C1 segment of cervical spinal cord (tissue), 14 donors: ENCODE measurements at places on chromosomes 13 and 19.

GRCh38 chr13:34931572-34931971, 10.5 kb upstream of the NBEA start:
- no peak for DNase-seq

- DNase-seq = no peak
Measured at GRCh38 chr13:46745706-46746105, 51.3 kb downstream of the ESD start.

- DNase-seq = no peak
Measured at GRCh38 chr19:49997709-49998108, 27.5 kb downstream of the VRK3 start.

- no peak for DNase-seq
Measured at GRCh38 chr13:52925775-52926285, 77.4 kb upstream of the PCDH8 start.

GRCh38 chr19:35438527-35438926, 9.5 kb upstream of the FFAR2 start:
- DNase-seq = no peak

GRCh38 chr13:101152184-101152583, 264.1 kb downstream of the NALCN start:
- no peak for DNase-seq

DNA sequence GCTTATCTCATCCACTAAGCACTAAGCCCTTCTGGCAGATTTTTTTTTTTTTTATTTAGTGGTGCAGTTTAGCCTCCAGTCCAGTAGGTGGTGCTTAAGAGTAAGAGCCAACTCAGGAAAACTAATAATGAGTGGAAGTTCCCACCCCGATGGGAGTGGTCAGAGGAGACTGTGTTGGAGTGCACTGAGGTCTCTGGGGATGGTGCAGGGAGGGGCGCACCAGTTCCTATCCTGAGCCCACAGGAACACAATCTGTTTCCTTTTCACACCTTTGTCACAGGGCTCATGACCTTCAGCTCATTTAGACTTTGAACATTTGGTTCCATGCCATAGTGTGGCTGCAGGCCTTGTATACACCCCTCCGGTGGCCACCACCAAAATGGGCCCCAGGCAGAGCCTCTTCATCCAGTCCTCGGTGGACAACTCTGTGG, 367.4 kb downstream of the SPRY2 start:
- DNase-seq = no peak

- no peak for DNase-seq
Measured at GRCh38 chr19:14318873-14319272, 62.4 kb upstream of the ADGRE5 start.

DNA sequence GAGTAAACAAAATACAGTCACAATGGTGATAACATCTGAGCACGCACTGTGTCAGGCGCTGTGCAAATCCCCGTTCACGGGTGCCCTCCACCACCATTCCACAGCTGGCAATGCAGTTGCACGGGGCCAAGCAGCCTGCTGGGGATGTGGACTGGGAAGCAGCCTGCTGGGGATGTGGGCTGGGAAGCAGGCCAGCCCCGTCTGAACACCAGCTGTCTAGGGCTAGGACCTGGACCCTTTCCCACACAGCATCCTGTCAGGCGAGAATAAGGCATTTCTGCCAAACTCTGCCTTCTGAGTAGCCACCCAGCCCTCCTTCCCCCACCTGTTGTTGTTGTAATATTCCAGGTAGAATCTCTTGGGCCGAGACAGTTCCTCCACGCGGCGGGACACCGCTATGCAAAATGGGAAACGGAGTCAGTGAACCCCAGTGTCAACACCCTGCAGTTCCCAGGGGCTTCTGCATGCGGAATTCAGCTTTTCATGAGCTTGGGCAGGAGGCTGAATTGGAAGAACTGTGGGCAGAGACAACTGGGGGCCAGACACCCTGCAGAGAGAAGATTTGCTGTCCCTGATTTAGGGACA, 27.8 kb upstream of the MIER2 start:
- DNase-seq = no peak

GRCh38 chr13:44148159-44148914, 225.3 kb upstream of the SERP2 start:
- no peak for DNase-seq

- no peak for DNase-seq
Measured at GRCh38 chr13:33686772-33687480, 131.0 kb upstream of the RFC3 start.

DNA sequence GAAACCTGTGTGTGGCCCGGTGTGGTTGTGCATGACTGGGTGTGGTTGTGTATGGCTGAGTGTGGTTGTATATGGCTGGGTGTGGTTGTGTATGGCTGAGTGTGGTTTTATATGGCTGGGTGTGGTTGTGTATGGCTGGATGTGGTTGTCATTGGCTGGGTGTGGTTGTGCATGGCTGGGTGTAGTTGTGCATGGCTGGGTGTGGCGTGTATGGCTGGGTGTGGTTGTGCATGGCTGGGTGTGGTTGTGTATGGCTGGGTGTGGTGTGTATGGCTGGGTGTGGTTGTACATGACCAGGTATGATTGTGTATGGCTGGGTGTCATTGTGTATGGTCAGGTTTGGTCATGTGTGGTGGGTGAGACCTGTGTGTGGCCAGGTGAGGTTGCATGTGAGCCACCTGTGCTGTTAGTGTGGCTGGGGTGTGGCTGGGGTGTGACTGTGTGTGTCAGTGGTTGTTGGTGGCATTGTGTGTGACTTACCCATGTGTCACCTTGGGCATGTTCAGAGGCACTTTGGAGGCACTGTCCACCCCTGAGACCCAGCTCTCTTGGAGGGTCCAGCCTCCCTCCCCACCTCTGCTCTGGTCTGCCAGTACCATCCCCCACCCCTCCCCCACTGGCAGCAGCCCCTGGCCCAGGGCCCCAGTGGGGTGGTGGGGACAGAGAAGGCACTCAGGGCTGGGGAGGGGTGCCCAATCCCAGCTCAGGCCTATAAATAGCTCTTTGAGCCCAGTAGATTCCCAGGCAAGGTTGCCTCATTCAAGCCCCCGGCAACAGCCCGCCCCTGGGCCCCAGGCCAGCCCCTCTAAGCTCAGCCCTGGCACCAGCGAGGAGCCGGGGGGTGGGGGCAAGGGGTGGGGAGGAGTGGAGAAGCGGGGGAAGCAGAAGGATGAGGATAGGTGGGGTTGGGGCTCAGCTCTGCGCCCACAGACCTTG, 3.9 kb upstream of the NCAN start:
- DNase-seq = peak; percentile 66

DNA sequence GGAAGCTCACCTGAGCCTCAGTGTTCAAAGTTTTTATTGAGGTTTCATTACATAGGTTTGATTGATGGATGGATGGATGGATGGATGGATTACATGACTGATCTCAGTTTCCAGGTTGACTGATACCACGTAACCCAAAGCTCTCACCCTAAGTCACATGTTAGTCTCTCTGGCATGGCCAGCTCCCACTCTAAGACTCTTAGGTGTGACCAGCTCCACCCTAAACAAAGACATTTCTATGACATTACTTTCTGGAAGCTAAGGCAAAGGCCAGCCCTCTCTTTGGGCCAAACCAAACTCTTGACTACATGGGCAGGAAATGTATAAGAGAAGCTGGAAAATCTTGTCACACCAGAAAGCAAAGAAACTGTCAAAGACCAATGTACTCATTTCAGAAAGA, 28.6 kb downstream of the POLR1D start:
- no peak for DNase-seq

GRCh38 chr13:101985321-101985720, 416.5 kb downstream of the FGF14 start:
- DNase-seq = no peak

GRCh38 chr13:114174529-114174961, 4.5 kb upstream of the CFAP97D2 start:
- DNase-seq = no peak
